GM04503 (cell line): ENCODE measurements at places on chromosomes 11 and 22.

DNA sequence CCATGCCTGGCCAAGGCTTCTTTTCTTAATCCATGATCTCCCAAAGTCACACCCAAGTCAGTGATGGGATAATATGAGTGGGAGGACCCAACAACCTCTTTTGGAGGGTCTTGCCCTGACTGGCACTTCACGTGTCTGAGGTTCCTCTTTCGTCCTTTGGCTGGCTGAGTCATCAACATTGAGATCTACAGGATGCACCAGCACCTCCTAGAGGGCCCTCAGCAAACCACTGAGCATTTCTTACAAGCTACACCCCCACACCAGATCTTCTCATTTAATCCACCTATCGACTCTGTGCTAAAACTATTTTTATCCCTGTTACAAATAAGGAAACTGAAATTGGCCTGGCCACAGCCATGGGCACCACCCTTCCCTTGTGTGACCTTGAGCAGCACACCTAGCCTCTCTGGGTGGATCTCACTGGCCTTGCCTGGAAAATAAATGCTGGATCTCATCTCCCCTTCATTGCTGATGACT is 63.4 kb downstream of the FLI1 start:
- no peak for DNase-seq

- no peak for DNase-seq
Measured at GRCh38 chr22:20498913-20499312, 3.3 kb upstream of the KLHL22 start.

- no peak for DNase-seq
Measured at GRCh38 chr11:73498343-73498742, 99.6 kb downstream of the FAM168A start.

GRCh38 chr11:6895010-6895409 is 2.7 kb upstream of the OR2D2 start:
- DNase-seq = no peak

DNA sequence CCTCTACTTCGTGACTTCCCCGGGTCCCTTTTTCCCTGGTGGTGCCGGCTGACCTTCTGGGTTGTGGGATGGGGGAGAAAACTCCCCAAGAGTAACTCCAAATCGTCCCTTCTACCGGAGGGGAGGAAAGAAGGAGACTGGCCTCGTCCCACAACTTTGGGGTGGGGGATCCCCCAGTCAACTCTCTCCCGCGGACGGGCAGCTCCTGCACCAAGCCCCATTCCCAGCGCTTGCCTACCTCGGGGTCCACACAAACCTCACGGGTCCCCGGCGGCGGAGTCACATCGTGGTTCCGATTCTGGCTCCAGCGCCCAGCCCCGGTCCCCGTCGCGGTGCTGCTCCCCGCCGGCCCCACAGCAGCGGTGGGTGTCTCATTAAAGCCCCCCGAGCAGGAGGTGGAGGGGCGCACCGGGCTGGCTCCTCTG is 317 bp downstream of the BDNF start:
- no peak for DNase-seq

GRCh38 chr11:65558930-65559509 is 861 bp upstream of the LTBP3 start:
- DNase-seq = no peak

GRCh38 chr11:64406221-64406946 is 47.4 kb downstream of the RPS6KA4 start:
- no peak for DNase-seq

DNA sequence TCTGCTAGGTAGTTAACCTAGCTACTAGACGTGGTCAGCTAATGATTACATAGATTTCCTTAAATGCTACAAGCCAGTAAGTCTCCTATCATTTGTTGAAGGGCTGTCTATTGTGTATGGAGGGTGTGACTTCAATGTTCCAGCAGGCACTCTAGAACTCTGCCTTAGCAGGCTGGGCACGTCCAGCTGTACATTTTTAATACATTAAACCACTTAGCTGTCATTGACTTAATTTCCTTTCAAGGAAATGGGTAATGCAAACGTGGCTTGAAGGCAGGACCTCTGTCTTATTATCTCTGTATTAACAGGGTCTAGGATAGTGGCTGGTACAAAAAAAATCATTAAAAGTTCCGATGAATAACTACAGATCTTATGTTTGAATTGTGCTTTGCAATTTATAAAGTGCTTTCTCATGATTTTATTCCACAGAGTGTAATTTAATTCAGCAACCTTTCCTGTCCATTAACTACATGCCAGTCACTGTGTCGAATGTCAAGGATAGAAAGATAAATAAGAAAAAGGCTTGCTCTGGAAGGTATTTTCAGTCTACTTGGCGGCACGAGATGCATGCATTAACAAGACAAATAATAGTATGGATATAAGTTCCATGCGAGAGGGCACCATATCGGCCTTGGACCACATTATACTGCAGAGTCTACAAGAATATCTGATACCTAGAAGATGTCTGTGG is 60.3 kb downstream of the APOL3 start:
- DNase-seq = no peak

DNA sequence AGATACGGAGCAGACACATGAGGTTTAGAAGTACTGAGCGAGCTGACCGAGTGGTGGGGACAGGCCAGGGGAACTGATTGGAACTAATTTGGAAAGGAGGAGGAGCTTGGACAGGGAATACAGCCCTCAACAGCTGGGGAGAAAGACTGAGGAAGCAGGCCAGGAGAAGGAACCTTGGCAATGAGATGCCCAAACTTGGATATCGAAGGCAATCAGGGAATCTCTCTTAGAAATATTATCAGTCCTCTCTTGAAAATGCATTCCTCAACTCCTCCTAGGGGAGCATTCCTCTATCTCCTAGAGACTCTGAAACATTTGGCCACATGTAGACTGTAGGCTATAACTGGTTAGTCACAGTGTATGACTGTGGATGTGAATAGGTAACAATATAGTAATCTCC is 284.6 kb downstream of the GUCY1A2 start:
- no peak for DNase-seq

DNA sequence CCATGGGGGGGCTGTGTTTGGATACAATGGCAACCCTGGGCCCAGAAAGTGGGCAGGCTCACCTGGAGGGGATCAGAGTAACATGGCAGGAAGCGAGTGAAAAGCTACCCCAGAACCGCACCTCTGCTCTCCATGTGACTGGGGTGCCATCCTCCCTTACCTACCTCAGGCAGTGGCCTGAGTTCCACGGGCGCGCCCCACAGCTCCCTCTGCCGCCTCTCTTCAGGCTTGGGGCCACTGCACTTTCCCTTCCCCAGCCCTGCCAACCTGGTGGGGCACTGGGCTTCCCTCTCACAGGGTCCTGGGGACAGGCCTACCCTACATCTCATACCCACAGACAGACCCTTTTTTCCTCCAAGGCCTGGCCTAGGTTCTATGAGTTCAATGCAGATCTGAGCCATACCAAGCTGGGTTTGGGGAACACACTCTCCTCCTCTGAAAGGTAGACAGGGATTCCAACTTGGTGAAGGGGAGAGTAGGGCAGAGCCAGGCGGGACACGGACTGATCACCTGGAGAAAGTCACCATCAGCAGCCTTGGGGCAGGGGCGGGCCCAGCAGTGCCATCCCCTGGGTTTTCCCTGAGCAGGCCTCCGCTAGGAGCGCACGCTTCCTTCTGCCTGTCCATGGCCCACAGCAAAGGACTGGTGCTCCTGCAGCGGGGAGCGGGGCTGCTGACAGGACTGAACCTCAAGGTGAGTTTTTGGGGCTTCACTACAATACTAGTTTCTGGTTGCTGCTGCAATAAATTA is 7.1 kb downstream of the GALR3 start:
- no peak for DNase-seq

- no peak for DNase-seq
Measured at GRCh38 chr11:70933981-70934583, 318.3 kb downstream of the SHANK2 start.

- DNase-seq = no peak
Measured at GRCh38 chr11:45304992-45305335, 18.8 kb upstream of the SYT13 start.

- DNase-seq = no peak
Measured at GRCh38 chr22:36360011-36360410, 27.8 kb downstream of the MYH9 start.

- DNase-seq = no peak
Measured at GRCh38 chr11:36165621-36166397, 123.4 kb downstream of the COMMD9 start.

DNA sequence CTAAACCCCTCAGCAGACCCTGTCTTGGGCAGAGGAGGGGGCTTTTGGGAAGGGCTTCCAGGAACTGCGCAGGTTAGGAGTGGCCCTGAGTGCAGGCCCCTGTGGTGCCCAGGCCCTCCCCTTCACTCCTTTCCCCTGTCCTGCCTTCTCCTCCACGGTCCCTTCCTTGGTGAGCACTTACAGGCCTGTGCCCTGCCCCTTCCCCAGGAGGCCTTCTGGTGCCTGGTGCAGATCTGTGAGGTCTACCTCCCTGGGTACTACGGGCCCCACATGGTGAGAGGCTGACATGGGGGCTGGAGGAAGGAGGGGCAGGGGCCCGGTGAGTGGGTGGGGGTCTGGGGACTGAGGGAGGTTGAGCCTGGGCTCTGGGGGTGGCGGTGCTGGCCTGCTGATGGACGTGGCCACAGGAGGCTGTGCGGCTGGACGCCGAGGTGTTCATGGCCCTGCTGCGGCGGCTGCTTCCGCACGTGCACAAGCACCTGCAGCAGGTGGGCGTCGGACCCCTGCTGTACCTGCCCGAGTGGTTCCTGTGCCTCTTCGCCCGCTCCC is 2.6 kb downstream of the TBC1D10C start:
- no peak for DNase-seq

- no peak for DNase-seq
Measured at GRCh38 chr11:104061853-104062521, 25.5 kb downstream of the DDI1 start.

DNA sequence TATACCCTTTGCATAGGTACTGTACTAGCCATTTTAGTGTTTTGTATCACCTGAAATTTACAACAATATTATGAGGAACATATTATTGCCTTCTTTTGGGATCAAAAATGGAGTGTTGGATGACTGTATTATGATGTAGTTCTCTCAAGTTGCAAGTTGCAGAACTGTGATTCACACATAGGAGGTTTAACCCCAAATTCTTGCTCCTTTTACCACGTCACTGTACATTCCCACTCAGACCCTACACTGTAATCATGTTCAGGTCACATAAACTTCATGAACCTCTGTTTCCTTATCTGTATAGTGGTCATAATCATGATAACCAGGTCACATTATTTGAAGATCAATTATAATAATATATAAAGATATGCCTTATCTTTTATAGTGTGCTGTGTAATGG is 925.1 kb upstream of the TENM4 start:
- no peak for DNase-seq

DNA sequence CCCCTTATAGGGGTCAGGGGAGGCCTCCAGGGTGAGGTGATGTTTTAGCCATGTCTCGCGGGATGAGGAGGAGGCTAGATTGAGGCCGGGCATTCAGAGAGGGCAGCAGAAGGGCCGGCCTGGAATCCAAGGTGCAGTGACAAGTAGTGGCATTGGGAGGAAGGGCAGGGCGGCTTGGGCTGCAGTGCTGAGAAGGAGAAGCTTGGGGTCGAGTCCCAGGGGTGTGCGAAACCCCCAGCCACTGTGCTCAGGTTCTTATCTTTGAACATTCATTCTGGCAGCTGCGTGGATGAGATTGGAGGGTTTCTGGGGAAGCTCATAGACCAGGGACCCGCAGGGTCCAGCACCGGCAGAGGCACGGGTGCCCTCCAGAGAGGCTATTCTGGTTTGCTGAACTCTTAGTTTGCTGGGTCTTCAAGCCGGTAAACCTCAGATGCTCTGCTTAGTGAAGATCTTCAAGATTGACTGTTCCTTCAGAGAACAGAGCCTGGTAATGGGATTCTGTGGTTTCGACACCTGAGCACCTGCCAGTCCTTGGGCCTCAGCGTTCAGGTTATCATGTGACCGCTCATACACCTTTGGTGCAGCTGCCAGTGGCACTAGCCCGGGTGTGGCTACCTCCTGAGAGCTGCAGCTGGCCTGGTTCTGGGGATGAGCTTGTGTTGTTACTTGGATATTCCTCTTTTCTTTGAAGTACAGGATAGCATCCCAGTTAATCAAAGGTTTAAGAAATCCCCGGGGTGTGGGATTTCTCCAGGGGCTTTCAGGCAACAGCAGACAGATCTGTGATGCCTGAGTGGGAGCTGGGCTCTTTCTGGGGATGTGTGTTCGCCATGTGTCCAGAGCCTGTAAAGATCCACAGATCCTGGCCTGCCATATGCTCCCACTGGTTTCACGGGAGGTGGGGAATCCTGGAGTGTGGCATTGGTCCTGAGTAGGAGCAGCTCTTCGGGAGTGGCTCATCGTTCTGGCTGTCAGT is 152.8 kb downstream of the TBC1D22A start:
- DNase-seq = no peak

DNA sequence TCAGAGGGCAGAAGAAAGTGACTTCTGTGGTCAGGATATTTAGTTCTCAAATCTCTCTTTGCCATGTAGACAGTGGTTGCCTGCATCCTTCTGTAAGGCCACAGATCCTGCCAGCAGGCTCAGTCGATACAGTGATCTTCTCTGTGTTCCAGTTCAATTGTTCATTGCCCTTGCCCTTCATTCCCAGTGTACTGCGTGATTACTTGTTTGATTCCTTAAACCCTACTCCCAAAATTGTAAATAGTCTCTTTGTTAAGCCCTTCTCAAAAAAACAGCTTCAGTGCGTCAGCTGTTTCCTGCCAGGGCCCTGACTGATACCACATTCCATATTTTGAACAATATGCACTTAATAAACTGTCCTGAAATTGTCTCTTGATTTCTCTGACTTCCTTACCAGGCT is 9.3 kb upstream of the TYR start:
- DNase-seq = no peak

DNA sequence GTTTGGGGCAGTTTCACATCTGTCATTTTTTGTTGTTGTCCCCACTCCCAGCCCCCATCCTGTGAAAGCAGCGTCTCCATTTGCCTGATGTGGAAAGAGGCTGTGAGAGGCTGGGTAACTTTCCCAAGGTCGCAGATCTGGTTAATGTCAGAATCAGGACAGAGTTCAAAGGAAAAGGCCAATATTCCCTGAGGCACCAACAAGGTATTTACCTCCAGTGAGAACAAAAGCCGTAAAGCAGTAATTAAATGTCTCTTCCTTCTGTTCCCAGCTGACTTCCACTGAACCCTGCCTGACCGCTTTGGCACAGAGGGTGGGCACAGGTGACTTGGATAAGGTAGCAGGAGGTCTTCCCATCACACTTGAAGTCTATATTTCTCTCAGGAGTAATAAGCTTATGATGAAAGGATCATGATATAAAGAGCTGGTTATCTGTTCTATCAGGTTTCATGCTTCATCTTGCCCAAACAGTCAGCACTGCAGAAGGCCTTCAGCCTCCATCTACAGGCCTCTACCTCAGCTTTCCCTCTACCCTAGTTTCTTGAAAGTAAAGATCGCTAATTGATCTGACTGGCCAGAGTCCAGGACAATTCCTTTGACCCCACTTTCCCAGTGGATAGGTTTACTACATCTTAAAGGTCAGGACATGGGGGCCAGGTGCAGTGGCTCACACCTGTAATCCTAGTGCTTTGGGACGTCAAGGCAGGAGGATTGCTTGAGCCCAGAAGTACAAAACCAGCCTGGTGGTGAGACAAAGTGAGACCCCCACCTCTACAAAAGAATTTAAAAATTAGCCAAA is 9.4 kb downstream of the C11orf91 start:
- DNase-seq = no peak

- no peak for DNase-seq
Measured at GRCh38 chr22:30680991-30681770, 13.5 kb upstream of the OSBP2 start.
